ENCODE measurements at places on chromosomes 1 and 21. TPM values are rescaled to one million over a fixed set of nuclear protein-coding genes. Genes with fewer than 3 reads are reported as not detected.
A peak's percentile ranks its signal among the peaks of the same experiment; 100 is the strongest.

The TEKT2 gene
- total RNA-seq: not detected

DNA sequence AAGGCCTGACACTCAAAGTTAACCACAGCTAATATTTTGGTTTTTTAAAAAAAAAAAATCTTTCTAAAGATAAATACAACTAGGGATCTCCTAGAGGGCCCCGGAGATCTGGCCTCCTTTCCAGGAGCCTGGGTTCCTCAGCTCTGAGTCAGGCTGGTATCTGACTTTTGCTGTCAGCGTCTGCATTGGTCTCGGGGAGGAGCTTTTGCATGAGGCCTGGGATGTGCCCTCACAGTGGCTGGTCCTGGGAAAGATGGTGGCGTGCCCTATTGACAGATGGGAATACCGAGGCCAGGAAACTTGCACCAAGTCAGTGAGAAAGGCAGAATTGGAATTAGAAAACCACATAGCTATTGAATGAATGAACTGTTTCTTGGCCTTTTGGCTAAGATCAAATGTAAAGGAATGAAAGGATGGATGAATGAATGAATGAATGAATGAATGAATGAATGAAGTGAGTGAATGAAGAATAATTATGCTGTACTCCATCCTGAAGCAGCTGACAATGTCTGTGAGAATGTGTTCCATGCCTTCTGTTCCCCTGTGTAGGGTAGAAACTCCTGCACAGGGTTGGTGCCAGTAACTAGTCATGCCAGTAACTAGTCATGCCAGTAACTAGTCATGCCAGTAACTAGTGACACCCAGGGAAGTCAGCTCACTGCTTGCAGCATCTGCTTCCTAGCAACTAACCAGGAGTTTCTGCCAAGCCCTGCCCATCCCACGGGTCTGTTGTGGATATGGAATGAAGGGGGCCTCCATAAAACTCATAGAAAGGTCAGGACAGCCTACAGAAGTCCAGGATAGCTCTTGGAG is 242.5 kb upstream of the VAMP3 start:
- DNase-seq: no peak

DNA sequence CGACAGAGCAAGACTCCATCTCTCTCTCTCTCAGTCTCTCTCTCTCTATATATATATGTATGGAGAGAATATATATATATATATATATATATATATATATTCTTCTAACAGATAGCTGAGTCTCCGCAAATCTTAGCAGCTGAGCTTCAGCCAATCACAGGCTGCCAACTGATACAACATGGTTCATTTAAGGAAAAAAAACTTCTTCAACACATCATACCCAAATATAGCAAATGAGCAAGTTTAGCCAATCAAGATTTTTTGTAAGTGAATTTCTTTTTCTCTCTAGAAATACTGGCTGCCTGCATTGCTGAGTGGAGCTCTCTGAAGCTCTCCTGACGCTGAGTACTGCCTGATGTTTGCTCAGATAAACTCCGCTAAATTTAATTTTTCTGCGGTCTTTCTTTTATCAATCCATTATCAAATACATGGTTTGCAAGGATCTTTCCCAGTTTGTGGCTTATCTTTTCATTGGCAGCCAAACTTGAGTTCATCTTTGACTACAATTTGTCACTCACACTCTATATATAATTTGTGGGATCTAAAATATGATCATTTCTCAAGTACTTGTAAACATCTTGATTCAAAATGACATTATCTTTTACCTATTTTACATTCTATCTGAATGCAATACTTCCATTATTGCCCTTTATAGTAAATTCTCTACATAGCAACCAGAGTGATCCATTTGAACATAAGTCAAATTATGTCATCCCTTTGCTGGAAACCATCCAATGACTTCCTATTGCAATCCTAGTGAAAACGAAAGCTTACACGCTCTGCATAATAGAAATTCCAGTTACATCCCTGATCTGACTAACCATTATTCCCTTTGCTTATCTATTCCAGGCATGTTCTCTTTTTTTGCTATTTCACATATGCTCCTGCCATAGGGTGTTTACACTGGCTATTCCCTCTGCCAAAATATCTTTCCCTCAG is 2131.7 kb downstream of the MRPL39 start:
- no peak for DNase-seq

- no peak for DNase-seq
These were observed 71.3 kb downstream of the HLX start for GRCh38 chr1:220950576-220950975.

The LRRC3 gene
- total RNA-seq: 2.1 TPM

GRCh38 chr21:42484966-42485365 is 11.1 kb downstream of the RSPH1 start:
- no peak for DNase-seq

GRCh38 chr1:102687383-102687782 is 420.9 kb downstream of the COL11A1 start:
- no peak for DNase-seq

- no peak for DNase-seq
These were observed 400.7 kb downstream of the NEGR1 start for GRCh38 chr1:71881611-71882010.

The TSPEAR gene
- 2.7 TPM for total RNA-seq

DNA sequence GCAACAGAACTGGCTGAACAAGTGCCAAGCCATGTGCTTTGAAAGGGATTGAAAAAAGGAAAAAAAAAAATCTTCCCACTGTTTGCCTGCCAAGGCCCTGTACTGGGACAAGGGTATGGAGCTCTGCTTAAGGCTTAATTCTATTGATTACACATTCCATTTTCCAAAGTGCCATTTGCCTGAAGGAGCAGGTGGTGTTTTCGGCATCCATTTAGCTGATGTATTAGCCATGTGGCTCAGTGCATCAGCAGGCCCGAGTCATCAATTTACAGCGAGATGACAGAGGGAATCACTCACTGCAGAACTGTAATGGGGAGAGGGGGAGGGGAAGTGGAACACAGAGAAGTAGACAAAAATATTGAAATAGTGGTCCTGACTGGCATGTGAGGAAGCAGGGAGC is 144.2 kb upstream of the BEND5 start:
- no peak for DNase-seq

DNA sequence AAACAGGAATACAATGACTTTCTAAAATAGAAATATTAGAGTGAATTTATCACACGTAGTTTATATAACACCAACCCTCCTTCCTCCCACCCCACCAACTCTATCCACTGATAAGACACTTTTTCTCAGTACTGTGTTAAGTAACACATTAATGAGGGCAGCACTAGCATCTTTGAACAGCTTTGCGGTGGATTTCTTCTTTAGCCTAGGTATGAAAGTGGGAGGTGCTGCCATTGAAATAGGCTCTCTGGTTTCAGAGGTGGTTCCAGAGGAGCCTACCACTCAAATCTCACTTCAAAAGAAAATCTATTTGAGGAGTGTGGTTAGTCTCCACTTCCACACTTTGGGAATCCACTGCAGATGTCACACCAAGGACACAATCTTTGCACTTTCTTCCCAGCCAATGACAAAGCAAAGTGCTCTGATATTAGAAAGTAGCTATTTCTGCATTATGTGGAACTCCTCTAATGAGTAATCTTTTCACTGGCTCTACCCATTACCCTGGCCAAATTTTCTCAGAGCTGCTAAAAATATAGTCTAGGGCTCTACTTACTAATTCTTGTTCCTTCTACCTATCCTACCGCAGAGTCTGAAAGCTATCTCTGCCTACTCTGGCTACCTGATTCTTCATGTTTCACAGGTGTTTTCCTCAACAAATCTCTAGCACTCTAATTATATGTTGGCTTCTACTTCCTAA is 1667.8 kb downstream of the MRPL39 start:
- DNase-seq: no peak

DNA sequence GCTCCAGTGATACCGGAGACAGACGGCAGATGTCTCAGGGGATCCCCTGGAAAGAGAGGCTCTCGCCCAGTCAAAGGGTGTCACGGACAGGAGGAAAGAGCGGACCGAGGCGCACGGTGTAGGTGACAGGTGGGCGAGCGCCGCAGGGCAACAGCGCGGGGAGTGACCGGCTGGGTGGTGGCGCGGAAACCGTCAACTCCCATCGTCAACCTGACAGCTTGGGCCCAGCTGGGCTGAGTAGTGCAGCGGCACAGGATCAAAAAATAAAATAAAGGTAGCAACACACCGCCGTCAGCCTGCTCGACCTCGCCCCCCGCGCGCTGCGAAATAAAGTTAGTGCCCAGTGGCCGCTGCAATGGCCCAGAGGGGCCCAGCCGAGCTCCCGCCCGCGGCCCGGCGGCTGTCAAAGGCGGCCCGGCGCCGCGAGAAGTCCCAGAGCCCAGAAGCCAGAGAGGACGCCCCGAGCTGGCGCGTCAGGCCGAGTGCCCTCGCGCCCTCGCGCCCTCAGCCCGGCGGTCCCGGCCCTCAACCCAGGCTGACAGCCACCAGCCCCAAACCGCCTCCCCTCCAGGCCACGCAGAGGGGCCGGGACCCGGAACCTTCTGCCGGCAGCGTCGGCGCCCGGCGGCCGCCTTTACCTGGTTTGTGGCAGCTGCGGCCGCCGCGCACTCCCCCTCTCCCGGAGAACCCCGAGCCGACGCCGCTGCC is at the start of gene LYST:
TSS of gene LYST (minus strand) at position 702 of the 708 bp plus-strand sequence. CDS start 36,489 bp downstream, outside the sequence.
- DNase-seq: peak; percentile 52

DNA sequence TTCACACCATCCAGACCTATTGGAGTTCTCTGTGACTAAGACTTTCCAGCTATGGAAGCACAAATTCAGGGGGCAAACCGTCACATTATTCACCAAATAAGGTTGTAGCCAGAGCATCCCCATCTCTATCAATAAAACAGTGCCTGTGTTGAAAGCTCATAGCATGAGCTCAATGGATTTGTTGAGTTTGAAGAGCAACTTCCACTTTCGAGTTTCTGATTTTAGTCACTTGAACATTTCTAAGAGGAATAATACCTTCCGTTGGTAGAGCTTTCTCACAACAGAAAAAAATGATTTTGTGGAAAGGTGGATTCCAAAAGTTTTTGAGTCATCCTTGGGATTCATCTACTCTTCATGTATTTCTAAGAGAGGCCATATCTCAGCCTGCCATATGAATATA is 13.0 kb upstream of the ELAVL4 start:
- no peak for DNase-seq

All from left ventricle myocardium superior (tissue), 1 donor.